ENCODE measurements at places on chromosomes 1 and 21. TPM values are rescaled to one million over a fixed set of nuclear protein-coding genes. Genes with fewer than 3 reads are reported as not detected.
A peak's percentile ranks its signal among the peaks of the same experiment; 100 is the strongest.

DNA sequence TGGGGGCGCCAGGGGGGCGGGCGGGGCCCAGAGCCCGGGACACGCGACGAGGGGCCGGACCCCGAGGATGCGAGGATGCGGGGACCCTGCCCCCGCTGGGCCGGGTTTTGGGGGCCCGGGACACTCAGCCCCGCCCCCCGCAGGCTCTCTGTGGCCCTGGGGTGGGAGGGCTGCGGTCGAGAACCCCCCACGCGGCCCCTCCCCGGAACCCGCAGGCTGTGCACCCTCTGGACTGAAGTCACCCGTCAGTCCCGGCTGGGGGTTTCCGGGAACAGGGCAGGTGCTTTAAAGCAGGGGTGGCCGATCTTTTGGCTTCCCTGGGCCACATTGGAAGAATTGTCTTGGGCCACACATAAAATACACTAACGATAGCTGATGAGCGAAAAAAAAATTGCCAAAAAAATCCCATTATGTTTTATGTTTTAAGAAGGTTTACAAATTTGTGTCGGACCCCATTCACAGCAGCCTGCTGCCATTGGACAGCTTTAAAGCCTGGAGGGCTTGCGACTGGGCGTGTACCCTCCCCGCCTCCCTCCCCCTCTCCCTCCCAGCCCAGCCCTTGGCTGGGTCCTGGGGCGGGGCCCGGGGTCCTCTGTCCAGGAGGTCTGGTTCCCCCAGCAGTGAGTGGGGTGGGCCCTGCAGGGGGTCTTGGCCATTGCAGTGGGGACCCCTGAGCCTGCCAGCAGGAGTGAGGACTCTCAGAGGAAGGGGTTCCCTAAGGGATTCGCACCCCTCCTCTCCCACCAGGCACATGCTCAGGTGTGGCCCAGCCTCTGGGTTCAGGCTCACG, 21.6 kb upstream of the C1orf159 start:
- DNase-seq = no peak

DNA sequence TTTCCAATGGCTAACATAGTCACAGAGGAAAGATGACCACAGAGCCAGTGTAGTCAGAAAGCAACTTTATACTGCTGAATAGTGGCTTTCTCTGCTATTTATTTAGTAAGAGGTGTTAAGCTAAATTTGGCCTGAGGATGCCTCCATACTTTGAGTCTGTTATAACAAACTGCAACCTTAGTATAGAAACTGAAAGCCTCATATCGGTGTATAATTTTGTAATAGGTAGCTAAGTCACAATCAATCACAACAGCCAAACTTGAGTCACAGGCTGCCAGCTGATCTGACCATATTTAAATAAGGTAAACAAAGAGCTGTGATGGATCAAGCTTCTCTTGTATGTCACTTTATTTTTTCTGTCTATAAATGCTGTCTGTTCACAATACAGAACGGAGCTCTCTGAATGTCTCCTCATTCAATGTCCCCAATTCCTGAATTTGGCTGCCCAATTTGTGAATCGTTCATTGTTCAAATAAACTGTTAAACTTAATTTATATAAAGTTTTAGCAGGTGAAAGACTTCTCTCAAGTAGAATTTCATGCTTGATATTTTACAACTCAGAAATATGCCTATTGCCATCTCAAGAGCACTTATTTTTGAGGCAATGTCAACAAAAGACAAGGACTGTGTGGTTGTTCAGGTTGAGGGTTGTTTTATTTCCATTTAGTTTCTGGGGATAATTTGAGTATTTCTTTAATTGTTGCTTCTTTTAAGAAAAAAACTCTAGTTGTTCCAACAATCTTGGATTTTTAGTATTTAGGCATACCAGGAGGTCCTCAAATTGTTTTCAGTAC, 339.7 kb upstream of the B3GALT2 start:
- no peak for DNase-seq

- no peak for DNase-seq
Observed at GRCh38 chr1:112850034-112850757, 105.8 kb downstream of the SLC16A1 start.

DNA sequence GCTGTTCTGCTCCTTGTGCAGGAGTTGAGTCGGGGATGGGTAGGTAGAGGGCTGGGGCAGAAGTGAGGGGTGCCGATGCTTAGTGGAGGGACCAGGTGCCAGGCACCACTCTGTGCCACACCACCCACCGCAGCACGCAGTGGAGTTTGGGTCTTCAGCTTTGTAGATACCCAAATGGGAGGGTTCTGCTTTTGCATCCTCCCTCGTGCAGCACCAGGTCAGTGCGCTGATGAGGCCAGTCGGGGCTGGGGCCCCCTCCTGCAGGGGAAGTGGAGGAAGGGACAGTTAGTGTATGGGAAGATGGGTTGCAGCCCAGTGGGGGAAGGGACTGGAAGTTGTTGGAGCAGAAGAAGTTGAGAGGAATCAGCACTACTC, 244.0 kb downstream of the RHOU start:
- no peak for DNase-seq

DNA sequence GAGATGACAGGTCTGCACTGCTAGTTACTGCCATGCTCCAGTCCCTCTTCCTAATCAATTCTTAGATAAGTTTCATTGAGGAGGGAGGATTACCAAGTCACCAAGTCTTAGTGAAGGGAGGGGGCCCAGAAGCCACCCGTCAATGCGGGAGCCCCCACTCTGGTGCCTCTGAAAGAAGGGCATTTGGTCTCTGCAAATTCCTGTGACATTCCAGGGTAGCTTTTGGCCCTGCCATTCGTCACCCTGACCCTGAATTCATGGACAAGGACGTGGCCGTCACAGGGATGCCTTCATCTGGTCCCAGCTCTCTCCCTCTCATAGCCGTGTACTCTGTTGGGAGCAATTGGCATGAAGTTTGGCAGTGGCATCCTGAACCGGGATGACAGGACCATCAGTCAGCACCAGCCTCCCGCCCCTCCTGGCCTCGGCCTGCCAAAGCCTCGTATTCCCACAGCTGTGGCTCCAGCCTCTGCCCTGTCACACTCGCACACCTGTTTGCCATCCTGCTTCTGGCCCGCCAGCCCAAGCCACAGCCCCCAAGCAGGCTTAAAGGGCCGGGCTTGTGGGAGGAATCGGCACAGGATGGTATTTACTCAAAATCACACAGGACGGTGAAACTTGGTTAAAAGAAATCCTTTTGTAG, 150.7 kb downstream of the CLIC6 start:
- DNase-seq = no peak

DNA sequence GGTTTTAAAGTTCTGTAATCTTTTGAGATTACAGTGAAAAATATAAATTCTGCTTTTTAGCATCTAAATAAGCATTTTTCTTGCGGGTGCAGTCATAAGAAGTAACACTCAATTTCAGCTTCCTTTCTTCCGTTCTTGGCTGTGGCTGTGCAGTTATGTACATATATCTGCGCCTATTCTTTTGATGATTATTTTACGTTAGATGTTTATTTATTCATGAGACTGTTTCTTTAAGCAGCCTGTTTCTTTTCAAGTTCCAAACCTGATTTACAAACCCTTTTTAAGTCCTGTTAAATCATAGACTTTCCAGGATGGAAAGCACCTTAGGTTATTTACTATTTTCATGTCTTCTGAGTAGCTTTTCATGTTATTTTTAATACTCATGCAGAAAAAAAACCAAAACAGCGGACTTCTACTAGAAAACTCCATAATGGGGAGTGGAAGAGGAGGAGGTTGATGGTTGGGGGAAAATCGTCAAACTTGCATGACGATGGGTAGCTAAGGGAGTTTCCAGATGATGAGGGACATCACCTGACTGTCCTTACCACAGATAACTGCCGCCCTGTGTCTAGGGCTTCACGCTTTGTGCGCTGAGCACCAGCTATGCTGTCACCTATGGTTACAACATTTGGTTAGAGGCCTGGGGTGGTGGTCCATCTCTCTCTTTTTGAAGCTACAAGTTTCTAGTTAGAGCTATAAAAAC, 2.6 kb downstream of the PRDM2 start:
- DNase-seq = no peak

GRCh38 chr1:94772230-94772641, 47.9 kb upstream of the SLC44A3 start:
- DNase-seq = no peak

GRCh38 chr1:58778385-58779000, 5.4 kb downstream of the JUN start:
- DNase-seq = no peak

DNA sequence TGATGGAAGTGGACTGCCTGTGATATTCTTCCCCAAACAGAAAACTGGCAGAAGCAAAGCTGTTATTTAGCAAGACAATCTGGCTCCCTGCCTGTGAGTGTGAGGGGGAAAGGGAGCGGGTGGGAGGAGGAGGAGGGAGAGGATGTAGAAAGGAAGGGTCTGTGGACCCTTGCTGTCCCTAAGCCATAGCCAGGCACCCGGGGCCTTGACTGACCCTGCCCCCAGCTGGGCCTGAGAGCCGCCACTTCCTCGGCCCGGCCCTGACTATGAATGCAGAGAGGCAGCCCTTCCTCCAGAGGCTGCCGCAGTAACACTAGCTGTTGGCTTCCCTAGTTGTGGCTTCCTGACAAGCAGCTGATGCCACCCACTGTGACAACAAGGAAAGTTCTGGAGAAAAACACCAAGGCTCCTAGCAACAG, 13.9 kb downstream of the PLA2G2F start:
- peak; percentile 62 for DNase-seq

DNA sequence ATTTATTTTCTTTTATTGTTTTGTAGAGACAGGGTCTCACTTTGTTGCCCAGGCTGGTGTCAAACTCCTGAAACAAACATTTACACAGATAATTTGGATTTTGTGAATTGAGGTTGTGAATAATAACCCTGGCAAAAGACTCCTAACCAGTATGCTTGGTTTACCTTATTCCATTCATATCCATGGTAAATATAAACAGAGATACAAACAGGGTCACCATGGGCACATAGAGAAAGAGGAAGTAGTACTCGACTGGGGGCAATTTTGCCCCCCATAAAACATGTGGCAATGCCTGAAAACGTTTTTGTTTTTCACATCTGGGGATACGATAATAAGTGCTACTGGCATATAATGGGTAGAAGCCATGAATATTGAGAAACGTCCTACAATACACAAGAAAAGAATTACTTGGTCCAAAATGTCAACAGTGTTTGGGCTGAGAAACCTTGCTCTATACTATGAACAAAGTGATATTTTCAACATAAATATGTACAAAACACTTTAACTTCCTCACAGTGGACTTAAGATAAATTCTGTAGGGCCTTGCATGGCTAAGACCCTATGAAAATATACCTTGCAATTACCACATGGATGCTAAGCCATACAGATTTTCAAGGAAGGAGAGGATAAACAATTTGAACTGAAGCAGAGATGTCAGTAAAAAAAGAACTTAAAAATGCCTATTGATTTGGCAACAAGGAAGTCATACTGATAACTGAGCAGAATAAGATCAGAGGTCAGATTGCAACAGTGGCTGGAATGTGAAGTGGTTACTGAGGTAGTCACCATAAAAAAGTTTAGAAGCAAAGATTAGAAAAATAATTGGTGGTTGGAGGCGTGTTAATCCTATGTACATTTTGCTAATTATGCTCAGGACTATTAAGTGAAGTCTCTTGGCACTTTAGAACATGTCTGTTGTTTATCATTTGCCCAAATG, 27.4 kb upstream of the ASPM start:
- no peak for DNase-seq

Gene TGFB2
- 17.4 TPM for total RNA-seq

Gene DIO1
- total RNA-seq = not detected

- no peak for DNase-seq
Observed at GRCh38 chr1:70043804-70044203, 161.6 kb downstream of the LRRC40 start.

DNA sequence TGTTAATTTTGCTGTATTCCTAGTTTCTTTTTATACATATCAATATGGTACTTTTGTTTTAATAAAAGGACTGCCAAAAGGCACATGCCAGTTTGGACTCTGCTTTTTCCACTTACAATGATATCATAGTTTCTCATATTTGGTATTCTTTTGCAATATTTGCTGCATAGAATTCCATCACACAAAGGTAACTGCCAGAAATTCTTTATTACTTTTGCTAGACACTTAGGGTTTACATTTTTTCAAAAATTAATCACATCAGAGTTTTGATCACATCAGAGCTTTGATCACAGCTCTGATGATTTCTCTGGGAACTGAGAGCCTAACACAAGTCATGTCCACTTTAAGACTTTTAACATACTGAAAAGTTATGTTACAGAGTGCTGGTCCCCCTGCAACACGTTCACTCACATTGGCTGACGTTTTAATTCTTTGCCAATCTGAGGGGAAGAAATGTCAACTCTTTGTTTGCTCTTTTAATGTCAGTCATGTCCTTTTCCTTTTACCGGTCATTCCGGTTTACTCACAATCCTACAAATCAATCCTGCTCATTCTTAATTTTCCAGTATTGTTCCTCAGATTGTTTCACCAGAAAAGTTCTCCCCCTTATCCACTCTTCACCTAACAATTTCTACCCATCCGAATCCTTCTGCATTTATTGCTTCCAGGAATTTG, 1.1 kb upstream of the CD46 start:
- no peak for DNase-seq

DNA sequence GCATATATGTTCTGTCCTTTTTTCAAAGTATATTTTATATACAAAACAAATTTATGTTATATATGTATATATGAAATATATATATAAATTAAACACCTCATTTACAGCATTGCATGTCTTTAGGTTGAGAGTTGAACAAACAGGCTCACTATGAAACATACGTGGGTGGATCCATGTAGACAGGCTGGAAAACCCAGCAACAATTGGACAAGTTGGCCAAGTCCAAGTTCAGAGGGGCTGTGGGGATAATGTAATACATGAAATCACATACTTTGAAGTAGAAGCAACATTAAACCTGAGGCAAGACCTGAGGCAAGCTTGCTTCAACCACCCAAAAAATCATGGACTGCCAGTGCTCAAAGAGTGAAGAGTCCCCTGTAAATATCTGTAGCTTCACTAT, 39.7 kb downstream of the KCNJ6 start:
- DNase-seq = no peak

Gene HPCAL4
- not detected for total RNA-seq

DNA sequence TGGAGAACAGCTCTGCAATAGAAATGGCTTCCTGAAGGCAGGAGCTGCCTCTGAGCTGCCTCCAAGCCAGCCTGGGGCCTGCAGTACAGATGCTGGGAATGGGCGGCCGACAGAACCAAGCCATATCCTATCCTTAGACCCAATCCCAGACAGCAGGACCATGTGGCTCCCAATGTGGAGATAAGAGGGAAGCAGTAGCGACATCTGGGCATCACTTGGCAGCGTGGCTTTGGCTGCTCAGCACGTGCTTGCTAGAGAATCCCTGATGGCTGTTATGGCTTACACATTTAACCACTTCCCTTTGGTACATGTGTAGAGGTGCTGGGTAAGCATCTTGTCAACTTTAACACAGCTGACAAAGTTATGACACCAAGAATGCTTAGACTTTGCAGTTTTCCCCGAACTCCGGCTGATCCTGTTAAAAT, 87.7 kb downstream of the MAN1C1 start:
- no peak for DNase-seq

Gene DYRK1A
- total RNA-seq = 97.0 TPM

- no peak for DNase-seq
Observed at GRCh38 chr1:162134646-162135045, 65.2 kb downstream of the NOS1AP start.
